ENCODE measurements at places on chromosomes 2 and 18. TPM values are rescaled to one million over a fixed set of nuclear protein-coding genes. Genes with fewer than 3 reads are reported as not detected.

- H3K4me3 ChIP-seq: no peak overlapping the region
- no peaks in the 10 kb centered on the region for H3K27me3 ChIP-seq
- no peaks in the 10 kb centered on the region for H3K36me3 ChIP-seq
- H3K4me1 ChIP-seq: peaks cover 11% of the 10 kb centered on the region
- DNase-seq: no peak
These were observed 642 bp upstream of the STEAP3 start for GRCh38 chr2:119222863-119223520.

DNA sequence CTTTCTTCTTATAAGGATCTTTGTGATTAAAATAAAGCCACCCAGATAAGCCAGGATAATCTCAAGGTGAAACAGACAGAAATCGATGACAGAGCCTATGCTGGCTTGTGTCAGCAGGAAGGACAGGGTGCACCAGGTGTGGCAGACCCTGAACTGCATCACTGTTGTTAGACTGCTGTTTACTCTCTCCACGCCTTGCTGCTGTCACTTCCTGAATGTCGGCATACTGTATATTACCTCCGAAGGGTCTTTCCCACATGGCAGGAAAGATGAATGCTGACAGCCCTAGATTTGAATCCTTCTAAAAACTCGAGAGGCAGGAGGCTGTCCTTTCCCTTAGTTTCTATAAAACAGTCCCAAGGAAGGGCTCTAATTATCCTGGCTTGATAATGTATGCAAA, 18.9 kb upstream of the TMEM163 start:
- H3K4me3 ChIP-seq: no peak overlapping the region
- DNase-seq: no peak
- no peaks in the 10 kb centered on the region for H3K36me3 ChIP-seq
- no peak overlapping the region for H3K27ac ChIP-seq
- no peaks in the 10 kb centered on the region for H3K27me3 ChIP-seq
- no peaks in the 10 kb centered on the region for H3K4me1 ChIP-seq

DNA sequence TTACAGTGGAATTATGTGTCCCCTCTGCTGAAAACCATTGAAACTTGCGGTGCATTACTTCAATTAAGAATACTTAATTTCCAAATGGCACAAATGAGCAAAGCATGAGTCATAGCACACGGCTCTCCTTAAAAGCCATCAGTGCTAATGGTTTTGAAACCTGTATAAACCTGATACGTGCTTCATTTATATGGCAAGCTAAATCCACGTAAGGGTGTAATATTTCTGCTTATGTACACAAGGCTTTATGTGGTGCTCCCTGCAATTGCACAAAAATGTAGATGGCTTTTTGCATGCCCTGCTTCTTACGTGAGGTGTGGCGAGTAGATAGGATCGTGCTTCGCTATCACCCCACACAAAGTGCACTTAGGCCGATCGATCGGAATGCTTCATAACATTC, 840.9 kb downstream of the GALR1 start:
- DNase-seq: no peak
- H3K27me3 ChIP-seq: no peaks in the 10 kb centered on the region
- no peak overlapping the region for H3K27ac ChIP-seq

DNA sequence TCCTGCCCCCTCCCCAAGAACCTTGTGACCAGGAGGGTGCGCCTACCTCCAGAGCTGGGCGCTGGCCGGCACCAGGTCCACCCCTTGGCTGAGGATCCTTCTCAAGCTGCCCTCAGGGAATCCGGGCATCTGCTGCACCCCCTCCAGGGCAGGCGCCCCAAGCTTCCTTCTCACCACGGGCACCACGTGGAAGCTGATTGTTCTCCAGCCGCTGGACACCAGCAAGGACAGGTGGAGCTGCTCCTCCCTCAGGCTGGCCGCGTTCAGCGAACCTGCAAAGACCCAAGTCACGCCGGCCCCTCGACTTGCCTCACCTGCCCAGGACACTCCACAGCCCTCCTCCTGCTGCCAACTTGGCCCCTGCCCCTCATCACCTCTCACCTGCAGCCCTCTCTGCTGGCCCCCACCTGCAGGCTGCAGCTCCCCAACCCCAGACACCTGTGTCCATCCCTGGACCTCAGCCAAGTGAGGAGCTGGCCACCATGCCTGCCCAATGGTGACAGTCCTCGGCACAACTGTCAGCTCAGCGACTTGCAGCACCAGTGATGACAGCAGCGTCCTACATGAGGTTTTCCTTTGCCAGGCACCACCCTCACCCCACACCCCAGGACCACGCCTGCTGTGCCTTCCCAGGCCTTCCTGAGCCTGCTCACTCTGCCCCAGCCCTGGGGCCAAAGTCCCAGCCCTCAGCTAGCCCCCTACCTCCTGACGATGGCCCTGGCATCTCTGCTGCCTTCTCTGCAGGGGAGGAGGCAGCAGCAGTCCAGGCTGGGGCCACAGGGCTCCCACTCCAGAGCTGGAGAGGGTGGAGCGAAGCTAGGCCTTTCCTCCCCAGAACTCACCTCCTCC, 4.2 kb downstream of the MAB21L4 start:
- H3K4me3 ChIP-seq: no peak overlapping the region
- no peak for DNase-seq

- DNase-seq: no peak
- no peaks in the 10 kb centered on the region for H3K36me3 ChIP-seq
- no peaks in the 10 kb centered on the region for H3K4me1 ChIP-seq
- H3K27ac ChIP-seq: no peak overlapping the region
- no peak overlapping the region for H3K4me3 ChIP-seq
These were observed 88.4 kb upstream of the NPAS2 start for GRCh38 chr2:100731535-100731981.

GRCh38 chr2:693606-694005, 16.4 kb upstream of the TMEM18 start:
- H3K27ac ChIP-seq: no peak overlapping the region
- DNase-seq: no peak
- H3K4me3 ChIP-seq: no peak overlapping the region
- H3K4me1 ChIP-seq: peaks cover 4% of the 10 kb centered on the region
- no peaks in the 10 kb centered on the region for H3K27me3 ChIP-seq

DNA sequence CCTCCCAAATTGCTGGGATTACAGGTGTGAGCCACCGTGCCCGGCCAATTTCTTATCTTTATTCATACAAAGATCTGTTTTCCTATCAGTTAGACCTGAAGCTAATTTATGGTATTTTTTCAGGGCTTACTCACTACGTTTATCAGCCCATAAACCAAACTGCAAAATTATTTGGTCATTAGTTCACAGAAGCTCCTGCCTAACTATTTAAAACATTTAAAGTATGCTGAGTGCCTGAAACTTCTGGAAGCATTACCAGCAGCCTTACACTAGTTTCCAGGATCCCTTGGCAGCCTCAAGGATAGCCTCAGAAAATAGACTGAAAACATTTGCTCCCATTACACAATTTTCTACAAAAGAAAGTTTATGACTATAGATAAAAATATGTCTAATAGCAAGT, 68.8 kb downstream of the GALNT13 start:
- no peaks in the 10 kb centered on the region for H3K36me3 ChIP-seq
- no peak overlapping the region for H3K27ac ChIP-seq
- H3K4me1 ChIP-seq: no peaks in the 10 kb centered on the region
- H3K4me3 ChIP-seq: no peak overlapping the region
- H3K27me3 ChIP-seq: no peaks in the 10 kb centered on the region
- DNase-seq: no peak

DNA sequence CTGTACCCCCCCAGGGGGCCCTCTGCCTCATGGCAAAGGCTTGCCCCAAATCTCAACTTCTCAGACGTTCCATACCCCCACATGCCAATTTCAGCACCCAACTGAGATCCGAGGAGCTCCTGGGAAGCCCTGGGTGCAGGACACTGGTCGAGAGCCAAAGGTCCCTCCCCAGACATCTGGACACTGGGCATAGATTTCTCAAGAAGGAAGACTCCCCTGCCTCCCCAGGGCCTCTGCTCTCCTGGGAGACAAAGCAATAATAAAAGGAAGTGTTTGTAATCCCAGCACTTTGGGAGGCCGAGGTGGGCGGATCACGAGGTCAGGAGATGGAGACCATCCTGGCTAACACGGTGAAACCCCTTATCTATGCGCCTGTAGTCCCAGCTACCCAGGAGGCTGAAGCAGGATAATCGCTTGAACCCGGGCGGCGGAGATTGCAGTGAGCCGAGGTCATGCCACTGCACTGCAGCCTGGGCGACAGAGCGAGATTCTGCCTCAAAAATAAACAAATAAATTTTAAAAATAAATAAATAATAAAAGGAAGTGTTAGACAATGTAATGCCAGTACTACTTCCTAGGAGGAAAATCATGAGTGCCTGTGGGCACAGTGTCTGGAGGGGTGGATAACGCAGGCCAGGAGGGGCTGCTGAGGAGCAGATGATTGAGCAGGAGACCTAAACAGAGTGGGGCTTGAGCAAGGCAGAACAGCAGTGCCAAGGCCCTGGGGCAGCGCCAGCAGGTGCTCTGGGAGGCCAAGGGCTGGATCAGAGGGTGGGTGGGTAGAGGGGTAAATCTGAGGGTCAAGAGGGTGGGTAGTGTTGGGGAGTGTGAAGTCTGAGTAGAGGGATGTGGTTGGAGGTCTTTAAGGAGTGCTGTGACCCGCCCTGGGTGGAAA, 4.0 kb downstream of the ALPP start:
- no peaks in the 10 kb centered on the region for H3K36me3 ChIP-seq
- H3K27ac ChIP-seq: no peak overlapping the region
- peaks cover 16% of the 10 kb centered on the region for H3K4me1 ChIP-seq
- no peak overlapping the region for H3K4me3 ChIP-seq
- peaks cover 15% of the 10 kb centered on the region for H3K27me3 ChIP-seq
- DNase-seq: no peak

DNA sequence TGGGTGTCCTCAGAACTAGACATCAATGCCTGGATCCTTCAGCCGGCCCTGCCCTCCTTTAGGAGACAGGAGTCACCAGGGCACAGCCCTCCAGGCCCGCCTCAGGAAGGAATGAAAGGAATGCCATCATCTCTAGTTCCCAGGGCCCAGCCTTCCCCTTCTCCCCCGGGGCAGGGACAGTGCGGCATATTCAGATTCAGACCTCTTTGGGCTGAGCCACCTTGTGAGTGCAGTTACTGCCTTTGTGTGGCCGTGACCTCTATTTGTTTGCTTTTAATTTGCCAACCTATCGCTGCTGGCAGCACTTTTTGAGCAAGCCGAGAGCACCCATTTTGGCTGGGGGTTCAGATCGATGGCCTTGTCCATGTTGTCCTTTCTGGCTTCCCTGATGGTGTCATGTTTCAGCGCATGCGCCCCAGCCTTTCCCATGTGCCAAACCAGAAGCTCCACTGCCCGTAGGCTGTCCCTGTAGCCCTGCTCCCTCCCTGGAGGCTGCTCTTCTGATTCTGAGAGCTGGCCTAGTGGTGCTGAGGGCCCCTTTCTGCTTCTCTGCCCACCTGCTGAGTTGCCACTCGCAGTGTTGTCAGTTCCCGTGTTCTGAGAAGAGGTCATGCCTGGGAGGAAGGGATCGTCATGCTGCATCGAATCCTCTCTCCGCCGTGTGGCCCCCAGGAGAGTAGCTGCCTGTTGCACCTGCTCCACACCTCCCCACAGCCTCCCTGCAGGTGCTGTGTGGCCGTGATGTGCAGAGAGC, 10.9 kb downstream of the ANKRD23 start:
- peaks cover 23% of the 10 kb centered on the region for H3K4me1 ChIP-seq
- peaks cover 39% of the 10 kb centered on the region for H3K36me3 ChIP-seq
- H3K4me3 ChIP-seq: no peak overlapping the region
- peak overlapping the region; percentile 81 for H3K27ac ChIP-seq
- H3K27me3 ChIP-seq: no peaks in the 10 kb centered on the region

DNA sequence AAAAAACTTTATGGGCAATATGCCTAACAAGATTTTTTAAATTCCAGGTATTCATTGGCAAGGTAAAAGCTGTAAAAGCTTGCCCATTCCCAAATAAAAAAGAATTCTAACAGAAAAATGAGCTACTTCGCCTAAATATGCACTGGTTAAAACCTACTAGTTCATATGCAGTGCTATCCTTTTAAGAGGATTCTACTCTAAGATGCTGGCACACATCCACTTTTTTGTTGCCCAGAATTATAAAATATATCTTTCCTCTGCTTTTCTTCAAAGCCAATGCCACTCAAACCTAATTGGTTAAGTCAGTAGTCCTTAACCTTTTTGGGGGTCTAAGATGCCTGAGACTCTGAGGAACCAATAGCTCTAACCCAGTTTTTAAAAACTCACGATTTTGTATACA, 3.2 kb downstream of the XPO1 start:
- no peaks in the 10 kb centered on the region for H3K27me3 ChIP-seq
- no peaks in the 10 kb centered on the region for H3K36me3 ChIP-seq

DNA sequence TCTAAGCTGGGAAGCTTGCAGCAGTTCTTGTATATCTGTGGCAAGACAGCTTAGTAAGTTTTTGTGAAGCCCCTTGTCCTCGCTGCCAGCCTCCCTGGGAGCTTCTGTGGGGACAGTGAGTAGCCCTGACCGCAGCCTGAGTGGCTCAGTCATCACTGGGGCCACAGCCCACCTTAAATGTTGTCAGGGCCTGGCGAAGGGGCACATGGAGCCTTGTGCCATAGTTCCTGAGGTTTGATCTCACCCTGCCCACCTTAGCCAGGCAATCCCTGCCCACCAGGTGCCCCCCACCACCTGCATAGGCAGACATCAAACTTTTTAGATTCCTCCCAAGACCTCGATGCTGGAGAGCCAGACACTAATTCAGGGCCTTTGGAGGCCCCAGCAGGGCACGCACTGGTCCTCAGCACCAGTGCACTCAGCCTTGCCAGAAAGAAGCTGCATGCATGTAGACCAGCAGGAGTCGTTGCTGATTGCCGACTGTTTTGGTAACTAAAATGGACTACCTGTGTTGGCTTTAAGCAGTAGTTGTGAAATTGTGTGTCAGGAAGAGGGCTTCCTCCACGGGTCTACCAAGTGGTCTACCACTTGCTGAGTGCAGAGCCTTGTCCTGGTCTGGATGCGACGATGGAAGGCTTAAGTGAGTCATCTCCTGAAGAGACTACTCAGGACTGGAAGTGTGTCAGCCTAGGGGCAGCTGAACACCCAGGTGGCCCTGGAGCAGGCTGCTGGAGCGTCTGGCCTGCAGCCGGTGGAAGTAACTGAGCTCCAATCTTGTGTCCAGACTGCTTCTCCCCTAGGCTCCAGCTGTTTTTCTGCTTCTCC, 233.1 kb downstream of the SEPTIN10 start:
- no peaks in the 10 kb centered on the region for H3K27me3 ChIP-seq
- H3K4me1 ChIP-seq: peaks cover 47% of the 10 kb centered on the region
- no peak overlapping the region for H3K27ac ChIP-seq
- no peak for DNase-seq
- H3K36me3 ChIP-seq: no peaks in the 10 kb centered on the region

GRCh38 chr2:126703311-126703710, 47.4 kb downstream of the GYPC start:
- H3K27ac ChIP-seq: no peak overlapping the region
- no peaks in the 10 kb centered on the region for H3K27me3 ChIP-seq
- no peak for DNase-seq
- H3K36me3 ChIP-seq: no peaks in the 10 kb centered on the region
- no peak overlapping the region for H3K4me3 ChIP-seq

The PROC gene
- not detected for total RNA-seq

The RAX gene
- total RNA-seq: not detected

The MALL gene
- total RNA-seq: 27.8 TPM

All from thyroid gland (tissue), 4 donors.